Stomach (tissue), 19 donors: ENCODE measurements at places on chromosomes 16 and 17. TPM values are rescaled to one million over a fixed set of nuclear protein-coding genes. Genes with fewer than 3 reads are reported as not detected.
A peak's percentile ranks its signal among the peaks of the same experiment; 100 is the strongest.

GRCh38 chr17:80687839-80688238 is 143.2 kb downstream of the RPTOR start:
- H3K27me3 ChIP-seq = no peaks in the 10 kb centered on the region
- no peak overlapping the region for H3K27ac ChIP-seq
- H3K4me3 ChIP-seq = no peak overlapping the region
- no peak for DNase-seq

Gene CRYM
- 3.3 TPM for total RNA-seq

Gene USH1G
- total RNA-seq = not detected

Gene CRYBA1
- not detected for total RNA-seq

Gene TTYH2
- 0.58 TPM for total RNA-seq

DNA sequence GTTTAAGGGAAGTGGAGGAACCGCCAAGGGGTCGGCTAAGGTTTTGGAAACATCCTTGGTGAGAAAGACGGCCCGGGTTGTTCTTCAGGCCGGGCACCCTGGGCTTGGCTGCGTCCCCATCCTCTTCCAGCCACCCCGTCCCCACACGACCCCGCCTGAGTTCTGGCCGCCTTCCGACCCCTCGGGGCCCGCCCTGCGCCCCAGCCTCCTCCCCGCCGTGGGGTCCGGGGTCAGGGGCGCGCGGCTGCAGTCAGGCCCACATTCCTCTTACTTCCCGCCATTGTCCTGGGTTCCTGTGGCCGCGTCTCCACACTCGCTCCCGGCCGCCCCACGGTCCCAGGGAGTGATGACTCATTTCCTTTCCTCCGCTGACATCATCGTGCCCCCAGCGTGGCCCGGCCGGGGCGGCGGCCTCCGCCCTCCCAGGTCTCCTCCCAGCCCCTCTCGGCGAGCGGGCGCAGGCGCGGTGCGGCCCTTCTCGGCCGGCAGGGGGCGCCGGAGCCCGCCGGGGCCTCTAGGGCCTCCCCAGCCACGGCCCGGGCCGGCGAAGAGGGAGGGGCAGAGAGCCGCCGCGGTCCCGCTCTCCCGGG is 59.6 kb downstream of the WSB1 start:
- DNase-seq = peak; percentile 97
- peak overlapping the region; percentile 58 for H3K4me3 ChIP-seq
- peaks cover 25% of the 10 kb centered on the region for H3K4me1 ChIP-seq
- peak overlapping the region; percentile 86 for H3K27ac ChIP-seq
- no peaks in the 10 kb centered on the region for H3K36me3 ChIP-seq

Gene C17orf100
- 0.55 TPM for total RNA-seq

DNA sequence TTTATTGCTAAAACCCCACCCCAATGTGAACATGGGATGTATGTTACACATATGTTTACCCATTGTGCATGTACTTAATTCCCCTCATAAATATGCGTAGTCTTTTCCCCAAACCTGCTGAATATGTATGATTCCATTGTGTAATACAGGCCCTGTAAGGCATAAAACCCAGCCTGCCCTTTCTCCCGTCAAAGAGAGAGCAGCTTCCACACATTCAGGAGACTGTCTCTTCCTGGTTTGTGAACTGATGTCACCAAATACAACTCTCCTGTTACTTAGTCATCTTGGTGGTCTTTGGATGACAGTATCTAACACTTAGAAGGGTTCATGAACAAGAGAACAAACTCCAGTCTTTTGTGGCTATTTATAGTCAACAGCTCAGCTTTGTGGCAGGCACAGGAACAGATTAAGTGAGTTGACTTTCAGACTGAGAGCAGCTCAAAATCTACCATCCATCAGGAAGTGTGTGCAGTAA is 24.7 kb upstream of the TMC7 start:
- H3K4me1 ChIP-seq = peaks cover 10% of the 10 kb centered on the region
- peak; percentile 13 for DNase-seq
- H3K36me3 ChIP-seq = no peaks in the 10 kb centered on the region

GRCh38 chr16:1069154-1069553 is 3.4 kb upstream of the SSTR5 start:
- DNase-seq = no peak
- no peak overlapping the region for H3K27ac ChIP-seq
- peaks cover 100% of the 10 kb centered on the region for H3K27me3 ChIP-seq
- H3K4me1 ChIP-seq = peaks cover 8% of the 10 kb centered on the region

DNA sequence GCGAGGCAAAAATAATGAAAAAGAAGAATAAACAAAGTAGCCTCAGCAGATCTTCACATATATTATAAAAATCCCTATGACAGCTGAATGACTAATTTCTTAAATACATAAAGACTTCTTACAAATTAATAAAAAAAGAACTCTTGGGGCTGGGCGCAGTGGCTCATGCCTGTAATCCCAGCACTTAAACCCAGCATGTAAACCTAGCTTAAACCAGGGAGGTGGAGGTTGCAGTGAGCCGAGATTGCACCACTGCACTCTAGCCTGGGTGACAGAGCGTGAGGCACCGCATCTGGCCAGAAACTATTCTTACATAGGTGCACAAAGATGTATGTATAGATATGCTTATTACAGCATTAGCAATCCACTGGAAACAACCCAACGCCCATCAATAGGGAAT is 27.7 kb downstream of the C17orf100 start:
- no peaks in the 10 kb centered on the region for H3K36me3 ChIP-seq
- H3K4me1 ChIP-seq = peaks cover 24% of the 10 kb centered on the region
- DNase-seq = no peak

DNA sequence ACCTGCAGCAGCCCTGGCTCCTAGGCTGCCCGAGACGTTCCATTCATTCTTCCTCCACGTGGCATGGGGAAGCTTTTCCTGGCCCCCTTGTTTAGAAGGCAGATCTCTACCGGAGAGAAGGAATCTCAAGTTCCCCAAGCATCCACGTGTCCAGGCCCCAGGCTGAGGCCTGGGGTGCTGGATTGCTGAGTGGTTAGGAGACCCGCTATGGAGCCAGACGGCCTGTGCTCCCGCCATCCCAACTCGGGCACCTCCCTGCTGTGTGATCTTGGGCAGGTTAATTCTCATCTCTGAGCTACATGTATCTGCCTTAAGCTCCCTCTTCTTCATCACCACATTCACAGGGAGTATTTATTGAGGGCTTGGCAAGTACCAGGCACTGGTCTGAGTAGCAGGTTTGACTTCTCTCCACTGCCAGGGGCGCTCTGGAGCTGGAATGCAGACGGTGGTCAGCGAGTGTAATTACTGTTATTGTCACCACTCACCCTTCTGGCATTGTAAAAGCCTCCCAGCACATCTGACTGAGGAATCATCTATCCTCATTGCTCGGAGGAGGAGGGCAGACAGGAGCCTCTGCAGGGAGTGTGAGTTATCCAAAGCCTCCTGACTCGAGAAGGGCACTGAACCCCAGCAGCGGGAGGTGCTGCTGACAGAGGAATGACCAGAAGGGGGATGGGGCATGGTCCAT is 1.1 kb upstream of the ADGRG1 start:
- H3K4me1 ChIP-seq = peaks cover 85% of the 10 kb centered on the region
- peak overlapping the region; percentile 82 for H3K27ac ChIP-seq
- H3K36me3 ChIP-seq = no peaks in the 10 kb centered on the region
- no peak for DNase-seq
- H3K27me3 ChIP-seq = no peaks in the 10 kb centered on the region
- H3K4me3 ChIP-seq = no peak overlapping the region

DNA sequence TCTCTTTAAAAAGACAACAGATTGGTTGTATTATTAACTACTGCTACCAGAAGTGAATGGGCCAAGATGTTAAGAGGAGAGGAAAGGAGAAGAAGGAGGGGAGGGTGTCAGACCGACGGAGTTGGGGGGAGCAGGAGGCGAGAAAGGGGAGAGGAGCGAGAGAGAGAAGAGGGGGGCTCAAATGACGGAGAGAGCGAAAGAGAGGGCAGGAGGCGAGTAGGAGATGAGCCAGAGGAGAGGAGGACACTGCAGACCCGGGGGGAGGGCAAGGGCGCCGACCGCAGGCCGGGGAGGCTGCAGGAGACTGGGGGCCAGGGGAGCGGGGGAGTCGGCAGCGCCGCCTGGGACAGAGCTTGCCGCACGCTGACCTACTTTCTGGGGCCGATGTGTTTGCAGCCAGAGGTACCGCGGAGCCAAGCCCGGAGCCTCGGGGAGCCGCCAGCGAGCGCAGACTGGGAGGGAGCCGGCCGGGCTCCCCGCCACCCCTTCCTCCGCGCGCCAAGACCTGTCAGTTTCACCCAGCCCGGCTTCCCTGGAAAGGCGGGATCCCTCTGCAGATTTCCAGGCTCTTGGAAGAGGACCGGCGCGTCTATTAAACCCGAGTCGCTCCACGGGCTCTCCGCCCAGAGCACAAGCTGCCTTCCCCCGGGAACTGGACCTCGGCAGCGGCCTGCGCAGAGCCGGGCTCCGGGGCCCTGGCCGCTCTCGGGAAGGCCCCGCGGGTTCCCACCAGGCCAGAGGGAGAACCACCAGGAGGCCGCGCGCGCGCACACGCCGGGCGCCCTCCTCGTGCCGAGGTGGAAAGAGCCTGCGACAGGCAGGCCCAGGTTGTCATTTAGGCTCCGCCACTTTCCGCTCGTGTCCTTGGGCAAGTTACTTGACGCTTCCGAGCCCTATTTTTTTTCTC is 74.6 kb downstream of the CMC2 start:
- H3K36me3 ChIP-seq = no peaks in the 10 kb centered on the region
- peaks cover 10% of the 10 kb centered on the region for H3K4me1 ChIP-seq
- peak overlapping the region; percentile 70 for H3K27ac ChIP-seq
- H3K27me3 ChIP-seq = no peaks in the 10 kb centered on the region
- peak overlapping the region; percentile 51 for H3K4me3 ChIP-seq

Gene CA7
- 0.55 TPM for total RNA-seq

Gene RPH3AL
- 19.0 TPM for total RNA-seq

DNA sequence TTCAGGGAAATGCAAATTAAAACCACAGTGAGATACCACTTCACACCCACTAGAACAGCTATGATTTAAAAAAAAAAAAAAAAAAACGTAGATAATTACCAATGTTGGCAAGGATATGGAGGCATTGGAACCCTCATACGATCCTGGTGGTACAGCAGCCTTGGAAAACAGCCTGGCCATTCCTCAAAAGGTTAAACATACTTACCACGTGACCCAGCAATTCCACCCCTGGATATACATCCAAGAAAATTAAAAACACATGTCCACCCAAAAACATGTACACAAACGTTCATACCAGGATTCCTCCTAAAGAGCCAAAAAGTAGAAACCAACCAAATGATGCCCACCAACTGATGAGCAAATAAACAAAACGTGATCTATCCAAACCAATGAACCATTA is 68.1 kb downstream of the GAS7 start:
- H3K4me3 ChIP-seq = no peak overlapping the region
- no peak overlapping the region for H3K27ac ChIP-seq
- no peaks in the 10 kb centered on the region for H3K4me1 ChIP-seq
- no peak for DNase-seq
- H3K36me3 ChIP-seq = no peaks in the 10 kb centered on the region

- H3K4me3 ChIP-seq = no peak overlapping the region
- no peak overlapping the region for H3K27ac ChIP-seq
- H3K36me3 ChIP-seq = no peaks in the 10 kb centered on the region
- H3K27me3 ChIP-seq = no peaks in the 10 kb centered on the region
- DNase-seq = no peak
Measured at GRCh38 chr16:69077251-69077650, 28.2 kb upstream of the HAS3 start.

GRCh38 chr16:57256601-57257395 is 11.7 kb downstream of the ARL2BP start:
- peaks cover 87% of the 10 kb centered on the region for H3K36me3 ChIP-seq
- no peak overlapping the region for H3K27ac ChIP-seq
- no peak overlapping the region for H3K4me3 ChIP-seq
- DNase-seq = peak; percentile 18

DNA sequence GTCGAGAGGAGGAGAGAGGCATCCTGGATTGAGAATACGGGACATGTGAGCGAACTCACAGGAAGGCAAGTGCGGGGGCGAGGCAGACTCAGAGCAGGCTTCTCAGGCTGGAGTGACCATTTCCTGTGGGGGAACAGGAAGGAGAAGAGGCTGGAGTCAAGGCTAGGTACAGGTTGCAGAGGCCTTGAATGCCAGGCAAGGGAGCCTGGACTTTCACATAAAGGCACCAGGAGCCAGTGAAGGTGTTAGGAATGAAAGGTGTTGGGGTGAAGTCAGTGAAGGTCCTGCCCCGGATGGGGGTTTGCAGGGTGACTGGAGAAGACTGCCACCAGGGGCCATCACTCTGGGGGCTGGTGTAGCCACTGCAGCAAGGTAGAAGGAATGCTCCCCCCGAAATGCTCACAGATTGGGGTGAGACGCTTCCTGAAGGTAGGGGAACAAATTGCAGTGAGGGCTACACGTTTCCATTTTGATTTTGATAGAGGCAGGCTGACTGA is 5.3 kb upstream of the GPRC5C start:
- no peak for DNase-seq
- no peak overlapping the region for H3K4me3 ChIP-seq
- no peaks in the 10 kb centered on the region for H3K36me3 ChIP-seq
- peak overlapping the region; percentile 88 for H3K27ac ChIP-seq

- H3K27ac ChIP-seq = no peak overlapping the region
- no peaks in the 10 kb centered on the region for H3K4me1 ChIP-seq
- DNase-seq = no peak
- no peak overlapping the region for H3K4me3 ChIP-seq
Measured at GRCh38 chr17:68660302-68660701, 59.1 kb upstream of the FAM20A start.

Gene CDH11
- total RNA-seq = 105 TPM

DNA sequence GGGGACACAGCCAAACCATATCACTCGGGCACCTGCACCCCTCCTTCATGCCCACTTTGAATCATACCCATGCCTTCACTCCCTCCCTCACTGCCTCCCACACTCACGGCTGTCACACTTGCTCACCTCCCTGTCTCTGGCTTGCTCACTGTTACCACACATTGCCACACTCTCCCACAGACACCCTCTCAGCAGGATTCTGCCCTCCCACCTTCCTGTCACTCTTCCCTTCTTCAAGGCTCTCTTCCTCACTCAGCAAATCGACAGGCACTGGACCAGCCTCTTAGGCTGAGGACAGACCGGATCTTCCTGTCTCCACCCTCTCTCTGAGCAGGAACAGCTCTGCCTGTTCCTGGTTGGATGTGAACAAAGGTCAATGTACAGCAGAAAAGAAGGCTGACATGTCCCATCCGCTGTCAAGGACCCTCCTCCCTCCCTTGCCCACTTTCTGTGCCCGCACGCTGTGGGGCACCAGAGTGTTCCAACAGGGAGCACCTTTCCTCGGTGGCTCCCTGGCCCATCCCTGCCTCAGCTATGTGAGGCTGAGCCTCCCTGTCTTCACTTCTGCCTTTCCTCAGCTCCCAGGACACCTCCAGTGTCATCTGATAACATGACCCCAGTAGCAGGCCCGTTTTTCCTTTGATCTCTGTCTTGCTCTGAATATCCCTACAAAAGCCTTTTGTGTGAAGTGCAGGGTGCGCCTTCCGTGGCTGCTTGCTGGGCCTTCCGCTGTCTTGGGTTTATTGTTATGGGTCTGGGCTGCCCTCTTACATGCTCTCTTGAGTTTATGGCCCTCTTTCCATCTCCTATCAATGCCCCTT is 47.0 kb downstream of the CCDC182 start:
- H3K27me3 ChIP-seq = no peaks in the 10 kb centered on the region
- H3K27ac ChIP-seq = no peak overlapping the region
- no peaks in the 10 kb centered on the region for H3K4me1 ChIP-seq
- H3K36me3 ChIP-seq = no peaks in the 10 kb centered on the region
- DNase-seq = no peak

- no peak for DNase-seq
- H3K27ac ChIP-seq = no peak overlapping the region
- no peak overlapping the region for H3K4me3 ChIP-seq
- H3K4me1 ChIP-seq = peaks cover 22% of the 10 kb centered on the region
- H3K27me3 ChIP-seq = no peaks in the 10 kb centered on the region
- peaks cover 26% of the 10 kb centered on the region for H3K36me3 ChIP-seq
Measured at GRCh38 chr16:55506708-55507107, 2.2 kb upstream of the LPCAT2 start.
